CD8-positive, alpha-beta T cell (primary cell): ENCODE measurements at places on chromosomes 1 and 21.

- peak; percentile 72 for DNase-seq
Observed at GRCh38 chr1:117059334-117059677, 820 bp upstream of the TTF2 start.

- DNase-seq: no peak
Observed at GRCh38 chr1:14873677-14874076, 275.2 kb downstream of the KAZN start.

- no peak for DNase-seq
Observed at GRCh38 chr1:79790950-79791349, 784.4 kb upstream of the ADGRL4 start.

- DNase-seq: no peak
Observed at GRCh38 chr1:92743221-92743620, 41.7 kb downstream of the EVI5 start.

GRCh38 chr1:233912447-233912846, 8.0 kb downstream of the SLC35F3 start:
- no peak for DNase-seq

DNA sequence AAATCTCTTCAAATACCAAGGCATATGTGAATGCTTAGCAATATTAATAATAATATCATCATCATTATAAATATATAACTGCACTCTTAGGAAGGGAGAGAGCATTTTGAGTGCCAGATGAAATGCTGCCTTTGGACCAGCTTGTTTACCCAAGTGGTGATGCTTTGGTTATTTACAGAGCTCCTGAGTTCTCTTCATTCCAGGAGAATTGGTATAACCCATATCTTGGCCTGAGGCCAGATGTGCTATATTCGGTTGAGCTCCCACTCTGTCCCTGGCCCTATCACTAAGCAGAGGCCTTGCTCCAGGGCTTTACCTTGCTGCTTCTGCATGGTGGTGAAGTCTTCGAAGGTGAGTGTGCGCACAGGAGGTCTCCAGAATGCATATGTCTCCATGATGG, 89.4 kb downstream of the TBX15 start:
- no peak for DNase-seq

DNA sequence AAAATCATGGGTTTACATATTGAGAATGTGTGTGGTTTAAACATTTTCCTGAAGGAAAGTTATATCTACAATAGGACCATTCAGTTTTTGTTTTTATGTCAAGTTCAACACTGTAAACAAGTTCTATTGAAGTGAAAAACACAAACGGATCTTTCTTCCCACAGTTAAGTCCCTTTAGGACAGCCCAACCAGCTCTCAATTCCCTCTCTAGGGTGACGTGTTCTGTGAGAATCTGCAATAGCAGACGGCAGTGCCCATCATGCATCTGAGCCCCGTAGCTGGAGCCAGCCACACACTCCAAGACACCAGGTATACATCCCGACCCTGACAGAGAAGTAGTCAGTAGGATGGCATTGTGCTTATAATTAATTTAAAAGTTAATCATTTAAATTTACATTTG, 26.3 kb upstream of the IVNS1ABP start:
- DNase-seq: no peak

GRCh38 chr1:154856544-154856943, 13.5 kb downstream of the KCNN3 start:
- DNase-seq: no peak
